NCI-H1436 (cell line): ENCODE measurements at places on chromosomes 3 and 15.

DNA sequence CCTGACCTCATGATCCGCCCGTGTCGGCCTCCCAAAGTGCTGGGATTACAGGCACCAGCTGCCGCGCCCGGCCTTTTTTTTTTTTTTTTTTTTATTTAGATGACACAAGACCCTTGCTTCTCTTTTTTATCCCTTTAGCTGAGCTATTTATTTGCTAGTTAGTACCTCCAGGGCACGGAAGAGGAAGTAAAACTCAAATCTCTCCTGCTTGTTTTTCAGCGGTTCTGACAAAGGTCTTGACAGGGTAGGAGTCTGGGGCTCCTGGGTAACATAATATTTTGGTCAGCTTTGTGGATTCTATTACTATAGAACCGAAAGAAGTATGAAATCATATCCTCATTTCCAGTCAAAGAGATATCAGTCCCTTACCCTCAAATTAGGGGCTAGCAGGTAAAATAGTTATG lies 44.0 kb upstream of the ETV5 start:
- no peak for DNase-seq

DNA sequence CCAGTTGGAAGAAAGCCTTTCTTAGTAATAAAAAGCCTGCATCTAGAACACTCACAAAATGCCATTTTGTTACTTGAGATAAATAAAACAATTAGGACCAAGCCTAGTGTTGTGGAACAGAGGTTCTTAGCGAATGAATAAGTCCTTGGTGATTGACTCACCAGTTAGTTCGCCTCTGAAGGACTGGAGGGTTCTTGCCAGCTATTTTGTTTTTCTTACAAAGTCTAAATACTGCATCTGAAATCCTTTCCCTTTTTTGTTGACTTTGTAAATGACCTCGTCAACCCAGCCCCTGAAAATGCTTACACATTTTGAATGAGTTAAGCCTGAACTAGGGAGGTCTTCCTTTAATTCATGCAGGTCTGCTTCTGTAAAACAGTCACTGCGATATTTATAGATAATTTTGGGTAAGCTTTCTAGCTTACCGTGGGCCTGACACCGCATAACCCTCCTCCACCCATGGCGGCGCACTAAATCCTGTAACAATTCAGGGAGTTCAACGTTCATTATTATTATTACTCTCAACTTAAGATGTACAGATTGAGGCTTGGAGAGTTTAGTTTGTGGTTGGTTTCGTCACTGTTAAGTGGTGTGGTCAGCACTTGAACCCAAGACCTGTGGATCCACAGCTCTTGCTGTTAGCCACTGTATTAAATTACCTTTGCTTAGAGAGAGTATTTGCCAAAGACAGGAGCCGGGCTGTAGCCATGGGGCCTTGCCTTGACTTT lies 45.0 kb upstream of the SACM1L start:
- no peak for DNase-seq

- no peak for DNase-seq
These were observed 284.7 kb upstream of the ICE2 start for GRCh38 chr15:60763688-60764087.

- no peak for DNase-seq
These were observed 216.4 kb downstream of the RBMS3 start for GRCh38 chr3:29497282-29497681.

- DNase-seq, result no peak
These were observed 571 bp downstream of the ACAD9 start for GRCh38 chr3:128879991-128880390.

GRCh38 chr15:76555247-76555646 lies 218.7 kb downstream of the ISL2 start:
- DNase-seq, result no peak

DNA sequence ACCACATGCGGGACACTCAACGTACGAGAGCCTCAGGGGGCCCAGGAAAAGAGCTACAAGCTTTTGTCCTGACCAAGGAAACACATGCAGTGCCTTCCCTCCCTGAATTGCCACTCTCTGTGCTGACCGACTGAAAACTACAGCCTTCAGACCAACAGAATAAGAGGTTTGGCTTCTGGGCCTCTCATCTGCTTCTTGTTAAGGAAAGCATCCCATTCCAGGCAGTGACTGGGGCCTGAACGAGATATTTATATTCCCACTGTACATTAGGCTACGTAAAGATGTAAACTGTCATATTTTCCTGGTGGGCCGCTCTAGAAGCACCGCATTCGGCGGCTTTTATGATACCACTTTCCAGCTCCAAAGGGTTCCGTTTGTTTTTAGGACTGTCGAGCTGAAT lies 208.9 kb upstream of the TPM1 start:
- no peak for DNase-seq

DNA sequence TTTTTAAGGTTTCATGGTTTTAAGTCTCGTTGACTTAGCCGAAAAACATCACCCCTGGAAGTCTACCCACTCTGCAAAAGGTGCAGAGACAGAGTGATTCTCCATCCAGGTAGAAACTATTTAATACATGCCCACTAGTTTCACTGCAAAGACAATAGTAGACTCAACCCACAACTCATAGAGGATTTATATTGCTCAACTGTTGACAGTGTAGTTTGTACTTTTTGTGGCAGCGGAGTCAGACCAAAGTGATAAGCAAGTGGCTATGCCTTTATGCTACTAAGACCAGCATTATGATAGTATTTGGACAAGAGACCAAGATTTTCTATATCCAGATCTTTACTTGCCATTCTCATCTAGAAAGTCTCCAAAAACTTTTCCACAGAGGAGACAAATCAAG lies 98.8 kb upstream of the ZBTB20 start:
- no peak for DNase-seq

DNA sequence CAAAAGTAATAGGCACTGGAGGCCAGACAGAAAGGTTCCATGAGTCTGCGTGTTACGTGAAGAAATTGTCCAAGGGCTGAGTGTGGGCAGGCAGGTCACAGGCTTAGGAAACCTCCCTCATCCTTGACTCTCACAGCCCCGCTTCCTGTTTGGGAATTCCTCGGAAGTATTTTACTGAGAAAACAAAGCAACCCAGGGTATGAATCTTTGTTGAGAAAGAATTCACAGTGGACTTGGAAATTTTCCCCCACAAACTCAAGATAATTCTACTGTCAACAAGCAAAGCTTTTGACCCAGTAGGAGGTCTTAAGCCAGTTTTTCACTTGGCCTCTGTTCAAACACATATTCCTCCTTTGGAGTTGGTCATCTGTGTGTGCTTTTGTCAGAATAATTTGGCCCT lies 377.1 kb upstream of the TPM1 start:
- DNase-seq, result no peak

DNA sequence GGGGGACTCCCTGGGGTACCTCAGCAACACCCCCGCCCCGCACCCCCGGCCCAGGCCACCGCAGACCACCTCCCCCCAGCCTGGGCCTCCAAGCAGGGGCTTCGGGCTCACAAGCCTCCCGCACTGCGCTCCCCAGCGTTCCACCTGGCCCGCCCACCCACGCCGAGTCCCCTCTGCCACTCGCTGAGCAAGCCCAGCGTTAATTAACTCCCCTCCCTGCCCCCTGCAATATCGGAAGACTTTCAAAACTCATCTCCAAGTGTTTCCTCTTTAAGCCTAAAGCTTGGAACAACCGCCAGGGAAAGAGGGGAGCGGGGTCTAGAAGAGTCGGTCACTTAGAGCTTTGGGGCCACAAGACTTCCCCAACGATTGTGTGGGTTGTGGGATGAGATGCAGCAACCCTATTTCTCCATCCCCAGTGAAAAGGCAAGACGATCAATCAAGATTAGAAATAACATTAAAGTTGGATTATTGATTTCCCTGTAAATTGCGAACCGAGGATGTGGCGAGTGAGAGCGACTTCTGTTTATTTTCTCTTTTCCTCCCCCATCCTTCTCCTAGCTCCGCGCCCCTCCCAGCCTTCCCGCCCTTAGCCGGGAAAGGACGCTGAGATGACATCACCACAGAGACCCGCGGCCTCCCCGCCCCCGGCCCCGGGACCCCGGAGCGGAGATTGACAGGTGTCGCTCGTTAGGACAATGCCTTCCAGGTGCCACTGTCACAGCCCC lies 30.2 kb downstream of the NR2F2 start:
- no peak for DNase-seq

DNA sequence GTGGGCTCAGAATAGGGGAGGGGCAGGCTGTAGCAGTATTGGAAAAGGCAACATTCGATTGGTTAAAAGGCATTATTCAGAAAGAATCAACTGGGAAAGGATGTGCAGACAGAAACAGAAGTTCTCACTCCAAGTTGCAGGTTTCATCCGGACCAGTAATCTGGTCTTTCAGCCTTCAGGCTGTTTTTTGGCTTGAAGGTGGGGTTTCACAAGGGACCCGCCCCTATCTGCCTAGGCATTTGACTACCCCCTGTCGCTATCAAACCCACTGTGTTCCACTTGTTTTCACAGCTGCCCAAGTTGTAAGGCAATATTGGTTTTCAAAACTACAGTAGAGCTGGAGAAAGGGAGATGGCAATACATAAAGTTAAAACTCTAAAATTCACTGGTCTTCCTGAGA lies 96.9 kb downstream of the VPS8 start:
- no peak for DNase-seq

DNA sequence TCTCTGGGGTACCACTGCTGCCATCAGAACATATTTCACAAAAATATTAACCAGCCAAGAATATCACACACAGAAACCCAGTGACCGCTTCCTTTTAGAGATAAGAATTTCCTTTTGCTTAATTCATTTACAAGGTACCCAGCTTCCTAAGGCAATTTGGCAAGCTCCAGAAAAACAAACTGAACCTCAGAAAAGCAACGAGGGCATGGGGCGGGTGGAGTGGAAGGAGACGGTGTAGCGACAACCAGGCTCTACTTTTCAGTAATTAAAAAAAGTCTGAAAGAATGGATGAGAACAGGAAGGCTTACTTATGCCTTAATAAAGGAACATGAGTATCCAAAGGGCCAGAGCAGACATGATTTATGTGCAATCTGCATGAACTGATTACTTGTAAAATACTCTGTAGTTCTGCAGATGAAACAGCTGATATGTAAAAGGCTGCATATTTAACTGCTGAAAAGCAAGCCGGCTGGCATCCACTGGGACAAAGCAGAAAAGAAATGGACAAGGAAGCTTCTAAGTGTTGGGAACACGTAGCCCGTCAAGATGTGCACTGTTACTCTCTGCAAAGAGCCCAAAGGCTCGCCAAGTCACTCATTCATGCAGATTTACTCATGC lies 18.6 kb downstream of the RFTN1 start:
- no peak for DNase-seq
